ENCODE measurements at places on chromosomes 4 and X. TPM values are rescaled to one million over a fixed set of nuclear protein-coding genes. Genes with fewer than 3 reads are reported as not detected.

DYNLT3 gene
- 12.8 TPM for total RNA-seq

NUP62CL gene
- total RNA-seq = not detected

PAGE4 gene
- not detected for total RNA-seq

MAP3K15 gene
- total RNA-seq = 0.10 TPM

RNF212 gene
- total RNA-seq = 0.91 TPM

AWAT2 gene
- not detected for total RNA-seq

- H3K36me3 ChIP-seq = no peaks in the 10 kb centered on the region
- H3K4me1 ChIP-seq = no peaks in the 10 kb centered on the region
- no peak for DNase-seq
- H3K27me3 ChIP-seq = no peaks in the 10 kb centered on the region
- H3K4me3 ChIP-seq = no peak overlapping the region
Measured at GRCh38 chr4:139943277-139943676, 210.7 kb downstream of the MAML3 start.

- no peak for DNase-seq
- no peaks in the 10 kb centered on the region for H3K27me3 ChIP-seq
- H3K27ac ChIP-seq = no peak overlapping the region
- no peaks in the 10 kb centered on the region for H3K36me3 ChIP-seq
- no peak overlapping the region for H3K4me3 ChIP-seq
- H3K4me1 ChIP-seq = no peaks in the 10 kb centered on the region
Measured at GRCh38 chrX:32448945-32449344, 762.4 kb downstream of the DMD start.

GRCh38 chr4:148065075-148065474 is 333.2 kb downstream of the ARHGAP10 start:
- H3K4me1 ChIP-seq = peaks cover 56% of the 10 kb centered on the region
- DNase-seq = no peak
- no peak overlapping the region for H3K27ac ChIP-seq
- H3K36me3 ChIP-seq = peaks cover 26% of the 10 kb centered on the region
- H3K27me3 ChIP-seq = no peaks in the 10 kb centered on the region
- no peak overlapping the region for H3K4me3 ChIP-seq
